AML-193 (cell line): ENCODE measurements at places on chromosomes 2 and 18.
A peak's percentile ranks its signal among the peaks of the same experiment; 100 is the strongest.

DNA sequence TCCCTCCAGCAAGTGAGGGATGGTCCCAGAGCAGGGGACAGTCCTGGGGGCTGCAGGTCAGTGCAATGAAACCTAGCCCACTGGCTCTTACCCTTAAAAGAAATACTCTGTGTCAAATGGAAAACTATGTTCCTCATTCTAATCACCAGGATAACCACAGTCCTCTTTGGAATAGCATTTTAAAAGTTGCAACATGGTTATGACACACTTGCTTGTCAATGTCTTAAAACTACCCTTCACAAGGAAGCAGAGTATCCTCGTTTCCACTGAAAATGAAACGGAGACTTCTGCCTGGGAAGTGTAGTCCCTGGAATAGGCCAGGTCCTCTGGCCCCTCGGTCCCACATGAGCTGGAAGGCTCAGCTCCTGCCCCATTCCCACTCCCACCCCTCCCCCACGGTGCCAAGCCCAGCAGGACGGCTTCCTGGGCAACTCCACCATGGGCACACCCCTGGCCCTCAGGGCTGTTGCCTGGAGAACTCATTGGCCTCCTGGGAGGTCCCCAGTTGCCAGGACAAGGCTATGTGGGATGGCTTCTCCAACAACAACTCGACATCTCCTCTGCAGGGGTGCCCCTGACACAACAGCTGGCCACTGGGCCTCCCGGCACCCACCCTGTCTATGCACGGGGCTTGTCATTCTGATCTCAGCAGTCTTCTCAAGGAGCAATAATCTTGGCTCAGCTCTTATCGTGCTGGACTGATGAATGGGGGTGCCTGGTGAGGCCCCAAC lies 38.3 kb upstream of the ST3GAL5 start:
- DNase-seq, result no peak

- DNase-seq, result no peak
These were observed 867.5 kb downstream of the TSN start for GRCh38 chr2:122622934-122623333.

DNA sequence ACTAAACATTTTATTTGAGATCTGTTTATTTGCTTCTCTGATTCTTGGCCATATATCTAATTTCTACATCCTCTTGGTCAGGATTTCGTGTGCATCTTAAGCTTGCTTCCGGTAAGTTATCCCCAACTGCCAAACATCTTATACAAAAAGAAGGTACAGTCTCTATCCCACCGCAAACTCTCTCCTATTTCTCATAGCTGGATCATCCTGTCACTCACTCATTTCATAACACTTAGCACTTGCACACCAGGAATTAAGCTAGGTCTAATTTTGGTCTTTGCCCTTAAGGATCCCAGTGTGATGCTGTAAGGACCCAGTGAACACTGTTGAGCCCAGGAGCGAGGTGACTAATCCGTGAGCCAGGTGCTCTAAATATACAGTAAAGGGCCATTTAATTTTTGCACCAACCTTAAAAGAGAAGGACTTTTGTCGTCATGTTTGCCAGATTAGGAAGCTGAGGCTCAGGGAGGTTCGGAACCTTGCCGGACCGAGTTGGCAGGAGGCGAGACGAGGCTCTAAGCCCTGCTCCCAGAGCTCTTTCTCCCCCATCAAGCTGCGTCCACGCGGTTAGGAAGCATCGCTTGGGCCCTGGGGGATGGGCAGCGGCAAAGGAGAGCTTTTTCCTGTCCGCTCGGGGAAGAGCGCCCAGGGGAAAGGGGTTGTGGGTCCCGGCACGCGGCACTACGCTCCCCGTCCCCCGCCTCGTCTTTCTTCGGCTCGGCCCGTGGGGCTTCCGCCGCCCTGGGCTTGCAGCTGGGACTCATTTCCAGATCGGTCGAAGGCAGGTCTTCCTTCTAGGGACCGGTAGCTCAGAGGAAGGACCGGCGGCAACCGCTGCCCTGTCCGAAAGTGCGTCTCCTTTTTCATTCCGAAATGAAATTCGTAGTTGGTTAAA lies 4.1 kb upstream of the ITPRIPL1 start:
- no peak for DNase-seq

DNA sequence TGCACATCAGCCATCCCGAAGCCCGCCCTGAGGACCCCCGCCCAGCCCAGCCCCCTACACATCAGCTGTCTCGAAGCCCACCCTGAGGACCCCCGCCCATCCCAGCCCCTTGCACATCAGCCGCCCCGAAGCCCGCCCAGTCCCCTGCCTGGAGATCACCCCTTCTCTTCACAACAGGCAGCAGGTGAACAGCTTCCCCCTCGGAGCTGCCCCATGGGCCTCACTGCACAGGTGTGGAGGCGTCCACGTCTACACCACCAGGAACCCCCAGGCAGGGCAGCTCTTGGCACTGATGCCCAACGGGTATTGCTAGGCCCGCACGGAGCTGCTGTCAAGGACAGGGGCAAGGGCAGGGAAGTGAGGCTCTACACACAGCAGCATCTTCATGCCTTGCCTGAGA lies 137.6 kb downstream of the HDAC4 start:
- DNase-seq, result no peak

DNA sequence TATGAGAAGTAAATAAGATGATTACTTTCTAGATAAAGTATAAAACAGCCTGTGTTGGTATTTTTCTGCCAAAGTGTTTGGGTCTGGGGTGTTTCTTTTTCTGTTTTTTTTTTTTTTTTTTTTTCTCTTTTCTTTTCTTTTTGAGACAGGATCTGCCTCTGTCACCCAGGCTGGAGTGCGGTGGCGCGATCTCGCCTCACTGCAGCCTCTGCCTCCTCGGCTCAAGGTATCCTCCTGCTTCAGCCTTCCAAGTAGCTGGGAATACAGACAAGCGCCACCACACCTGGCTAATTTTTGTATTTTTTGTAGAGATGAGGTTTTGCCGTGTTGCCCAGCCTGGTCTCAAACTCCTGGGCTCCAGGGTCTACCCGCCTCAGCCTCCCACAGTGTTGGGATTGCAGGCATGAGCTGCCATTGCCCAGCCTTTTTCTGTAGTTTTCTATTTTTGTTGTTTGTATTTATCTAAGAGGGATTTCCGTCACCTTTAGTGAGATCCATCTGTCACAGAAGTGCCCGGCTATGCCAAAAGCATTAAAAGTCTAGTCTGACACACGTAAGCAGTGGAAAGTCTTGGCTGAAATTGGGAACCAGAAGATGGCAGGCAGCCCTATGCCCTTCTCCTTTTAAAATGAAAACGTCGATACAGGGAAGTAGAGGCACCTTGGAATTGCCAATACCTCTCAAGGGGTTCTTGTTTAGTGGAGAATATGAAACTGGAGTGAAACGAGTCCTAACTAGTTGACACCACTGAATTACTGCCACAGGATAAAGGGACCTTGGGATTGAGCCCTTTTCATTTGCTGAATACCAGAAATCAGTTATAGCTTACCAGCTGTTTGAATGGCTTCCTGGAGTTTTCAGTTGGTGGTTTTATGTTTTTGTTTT lies 14.0 kb downstream of the UGP2 start:
- DNase-seq, result no peak

- DNase-seq, result no peak
These were observed 17.4 kb downstream of the CDH7 start for GRCh38 chr18:65768120-65768778.

GRCh38 chr2:17804358-17804757 lies 11.9 kb upstream of the MSGN1 start:
- no peak for DNase-seq

GRCh38 chr18:67072791-67073190 lies 443.7 kb downstream of the DSEL start:
- no peak for DNase-seq

DNA sequence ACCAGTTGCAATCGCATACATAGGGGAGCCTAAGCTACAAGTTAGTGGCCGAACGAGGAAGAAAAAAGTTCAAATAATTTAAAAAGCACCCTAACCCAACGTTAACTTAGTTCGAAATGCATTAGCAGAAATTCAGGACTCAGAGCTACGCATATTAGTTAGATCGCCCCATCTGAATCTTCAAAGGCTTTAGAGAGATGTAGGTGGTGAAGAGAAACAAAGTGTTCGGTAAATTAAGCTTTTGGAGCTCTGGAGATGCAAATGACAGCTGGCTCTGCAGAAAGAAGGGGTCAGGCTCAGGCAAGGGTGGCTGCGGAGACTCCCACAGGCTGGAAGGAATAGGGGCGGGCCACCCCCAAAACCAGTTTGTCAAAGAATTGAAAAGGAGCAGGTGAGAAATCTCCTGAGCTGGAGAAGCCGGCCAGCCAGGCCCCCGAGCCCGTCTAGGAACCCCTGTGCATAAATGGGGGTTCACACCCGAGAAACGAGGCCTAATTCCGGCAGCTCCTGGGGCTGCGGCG lies 621 bp downstream of the TXNL1 start:
- DNase-seq, result no peak

DNA sequence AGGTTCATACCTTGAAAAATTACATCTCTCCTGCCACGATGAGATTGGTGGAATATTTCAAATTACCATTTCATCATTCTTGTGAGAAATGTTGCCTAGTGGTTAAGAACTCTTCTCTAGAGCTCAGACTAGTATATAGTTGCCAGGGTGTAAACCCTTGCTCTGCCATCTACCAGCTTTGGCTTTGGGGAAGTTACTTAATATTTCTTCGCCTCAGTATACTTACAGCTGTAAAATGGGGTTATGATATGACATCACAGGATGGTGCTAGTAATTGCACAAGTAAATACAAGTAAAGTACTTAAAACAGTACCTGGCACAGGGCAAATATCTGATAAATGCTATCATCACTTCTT lies 1.5 kb downstream of the SPOPL start:
- peak; percentile 73 for DNase-seq

DNA sequence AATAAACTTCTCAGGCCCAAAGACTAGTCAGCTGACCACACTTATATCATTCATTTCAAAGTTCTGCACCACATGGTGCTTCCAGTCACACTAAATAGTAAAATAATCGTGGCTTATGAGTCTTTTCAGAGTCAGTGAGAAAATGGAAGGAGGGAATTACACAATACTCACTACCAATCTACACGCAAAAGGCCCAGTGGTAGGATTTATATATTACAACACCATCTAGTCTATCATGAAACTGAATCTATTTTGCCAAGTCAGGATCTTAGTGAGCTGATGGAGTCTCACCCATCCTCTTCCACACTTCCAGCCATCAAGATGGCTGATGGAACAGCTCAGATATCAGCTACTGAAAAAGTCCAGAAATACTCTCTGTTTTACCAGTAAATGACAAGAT lies 21.9 kb downstream of the INO80D start:
- DNase-seq, result peak; percentile 22

- no peak for DNase-seq
These were observed 306.8 kb upstream of the HS6ST1 start for GRCh38 chr2:128625421-128625820.

DNA sequence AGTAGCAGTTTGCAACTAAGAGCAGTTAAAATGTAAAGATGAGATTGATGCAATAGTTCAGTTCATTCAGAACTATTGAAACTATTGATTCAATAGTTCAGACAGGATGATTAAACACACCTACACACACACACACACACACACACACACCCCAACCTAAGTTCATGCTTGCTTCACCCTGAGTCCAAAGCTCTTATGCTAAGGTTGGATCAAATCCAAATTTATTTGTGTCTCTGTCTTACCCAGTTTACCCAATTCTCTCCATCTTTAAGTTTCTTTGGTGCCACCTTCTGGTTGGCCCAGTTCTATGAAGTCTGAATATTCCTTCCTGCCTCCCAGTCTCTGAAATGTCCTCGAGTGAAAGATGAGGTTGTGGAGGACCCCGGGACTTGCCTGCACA lies 5.1 kb downstream of the SERPINB8 start:
- DNase-seq, result peak; percentile 69

DNA sequence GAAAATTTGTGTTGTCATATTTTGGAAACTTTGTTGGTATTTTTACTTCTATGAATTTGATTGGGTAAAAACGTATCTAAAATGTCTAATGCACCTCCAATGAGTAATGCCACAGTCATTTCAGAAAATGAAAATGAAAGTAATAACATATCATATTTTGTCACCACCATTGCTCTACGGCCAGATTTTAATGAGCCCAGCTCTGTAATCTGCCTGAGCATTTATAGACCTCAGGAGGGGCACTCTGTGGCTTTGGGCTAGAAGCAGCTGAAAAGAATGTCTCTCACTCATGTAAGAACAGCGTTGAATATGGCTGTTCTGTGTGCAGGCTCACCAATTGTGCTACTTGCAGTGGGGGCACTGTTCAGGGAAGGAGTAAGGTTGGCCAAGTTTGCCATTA lies 32.7 kb upstream of the ABCA12 start:
- no peak for DNase-seq

DNA sequence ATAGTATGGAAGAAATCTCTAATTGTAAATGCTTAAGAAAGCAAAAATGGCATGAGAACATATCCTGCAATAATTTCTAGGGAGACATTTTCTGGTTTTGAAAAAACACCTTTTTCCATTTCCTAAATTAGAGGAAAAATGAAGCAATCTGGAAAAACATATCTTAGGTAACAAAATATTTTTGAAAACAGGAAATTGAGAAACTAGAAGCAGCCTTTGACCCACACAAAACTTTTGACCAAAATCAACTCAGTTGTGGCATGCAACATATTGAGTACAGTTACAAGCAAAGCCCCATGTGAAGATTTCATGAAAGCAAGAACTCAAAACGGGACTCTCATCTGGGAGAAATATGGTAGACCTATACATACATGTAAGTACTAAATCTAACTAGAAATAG lies 28.6 kb upstream of the CHAC2 start:
- peak; percentile 15 for DNase-seq

DNA sequence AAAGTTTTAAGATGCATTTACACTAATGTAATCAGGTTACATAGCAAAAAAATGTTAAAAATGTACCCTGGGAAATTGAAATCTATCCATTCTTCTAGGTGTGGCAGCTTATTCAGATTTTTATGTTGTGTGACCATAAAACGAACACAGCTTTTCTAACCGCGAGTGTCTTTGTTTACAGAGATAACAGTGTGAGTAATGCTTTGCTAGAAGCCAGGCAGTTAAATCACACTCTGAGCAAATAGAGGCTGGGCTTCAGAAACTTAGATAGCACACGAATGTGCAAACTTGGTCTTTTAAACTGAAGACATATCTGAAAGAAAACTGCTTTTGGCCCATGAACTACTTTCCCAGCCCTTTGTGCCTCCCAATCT lies 116.1 kb downstream of the SPTBN1 start:
- no peak for DNase-seq

DNA sequence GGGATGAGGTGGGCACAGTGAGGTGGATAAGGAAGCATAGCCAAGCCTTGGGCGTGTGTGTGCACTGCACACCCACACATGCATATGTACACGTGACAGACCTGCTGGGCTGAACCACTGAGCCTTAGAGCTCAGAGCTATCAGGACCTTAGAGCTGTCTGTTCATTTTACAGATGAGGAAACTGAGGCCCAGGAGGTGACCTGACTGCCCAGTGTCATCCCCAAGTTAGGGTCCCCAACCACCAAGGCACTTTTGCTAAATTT lies 8.2 kb upstream of the SNED1 start:
- DNase-seq, result no peak

DNA sequence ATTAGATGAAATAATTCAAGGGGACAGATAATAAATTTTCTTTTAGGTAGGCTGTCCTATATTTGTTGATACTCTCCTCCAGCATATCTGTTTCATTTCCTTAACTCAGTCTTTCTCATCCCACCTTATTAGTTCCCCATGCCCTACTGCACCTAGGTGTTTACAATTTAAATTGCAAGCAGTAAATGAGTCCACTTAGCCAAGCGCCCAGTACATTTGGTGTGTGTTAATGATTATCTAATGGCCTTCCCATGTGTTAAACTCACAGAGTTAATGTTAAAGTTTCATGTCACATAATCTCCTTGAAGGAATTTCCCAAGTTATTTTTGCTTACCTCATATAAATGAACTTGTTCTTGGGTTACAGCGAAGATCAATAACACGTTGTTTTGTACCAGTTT lies 31.2 kb downstream of the ITGB6 start:
- no peak for DNase-seq

- DNase-seq, result no peak
These were observed 340.6 kb downstream of the DYSF start for GRCh38 chr2:71793926-71794325.
